ENCODE measurements at places on chromosomes 2 and 18.

DNA sequence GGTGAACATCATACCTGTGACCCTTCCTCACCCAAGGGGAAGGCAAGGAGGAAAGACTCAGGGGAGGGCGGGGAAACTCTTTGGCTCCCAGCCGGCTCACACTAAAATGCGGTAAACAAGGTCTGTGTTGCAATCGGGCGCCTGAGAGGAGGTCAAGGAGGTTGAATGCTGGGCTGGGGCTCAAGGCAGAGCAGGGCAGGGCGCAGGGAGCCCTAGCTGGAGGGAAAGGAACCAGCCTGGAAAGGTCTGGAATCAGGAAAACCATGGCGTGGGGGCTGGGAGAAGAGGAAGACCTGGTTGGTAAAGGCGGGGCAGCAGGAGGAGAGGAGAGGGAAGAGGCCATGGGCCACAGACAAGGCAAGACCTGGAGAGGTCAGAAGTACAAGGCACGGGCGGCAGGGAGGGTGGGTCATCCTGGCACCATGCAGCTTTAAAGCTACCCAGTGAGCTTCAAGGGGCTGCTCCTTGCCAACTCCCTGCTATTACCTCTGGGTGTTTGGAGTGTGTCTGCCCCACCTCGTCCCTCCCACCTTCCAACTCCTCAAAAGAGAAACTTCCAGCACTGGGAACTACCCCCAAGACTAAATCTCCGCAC, 4.8 kb upstream of the TMEM37 start:
- no peak for DNase-seq

- no peak for DNase-seq
Measured at GRCh38 chr2:15436195-15436594, 124.9 kb downstream of the NBAS start.

- DNase-seq: no peak
Measured at GRCh38 chr2:74427551-74427950, 6.0 kb downstream of the WDR54 start.

GRCh38 chr2:206193671-206194357, 34.1 kb downstream of the EEF1B2 start:
- no peak for DNase-seq

DNA sequence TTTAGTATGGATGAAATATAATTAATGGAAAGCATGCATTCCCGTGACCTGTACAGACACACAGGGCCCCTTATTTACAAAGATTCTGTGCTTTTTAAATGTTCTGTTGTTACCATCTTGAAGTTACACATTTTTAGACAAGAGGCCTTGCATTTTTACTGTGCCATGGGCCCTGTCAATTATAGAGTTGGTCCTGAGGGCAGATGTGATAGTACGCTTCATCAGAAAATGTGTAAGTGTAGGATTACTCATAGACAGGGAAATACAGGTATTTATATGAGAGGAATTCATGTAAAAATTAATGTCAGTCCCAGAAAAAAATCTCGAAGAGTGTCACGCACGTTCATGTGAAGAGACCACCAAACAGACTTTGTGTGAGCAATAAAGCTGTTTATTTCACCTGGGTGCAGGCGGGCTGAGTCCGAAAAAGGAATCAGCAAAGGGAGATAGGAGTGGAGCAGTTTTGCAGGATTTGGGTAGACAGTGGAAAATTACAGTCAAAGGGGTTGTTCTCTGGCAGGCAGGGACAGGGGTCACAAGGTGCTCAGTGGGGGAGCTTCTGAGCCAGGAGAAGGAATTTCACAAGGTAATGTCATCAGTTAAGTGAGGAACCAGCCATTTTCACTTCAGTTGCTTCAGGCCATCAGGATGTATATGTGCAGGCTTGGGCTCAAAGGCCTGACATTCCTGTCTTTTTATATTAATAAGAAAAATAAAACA, 12.2 kb upstream of the ALPK2 start:
- DNase-seq: no peak

DNA sequence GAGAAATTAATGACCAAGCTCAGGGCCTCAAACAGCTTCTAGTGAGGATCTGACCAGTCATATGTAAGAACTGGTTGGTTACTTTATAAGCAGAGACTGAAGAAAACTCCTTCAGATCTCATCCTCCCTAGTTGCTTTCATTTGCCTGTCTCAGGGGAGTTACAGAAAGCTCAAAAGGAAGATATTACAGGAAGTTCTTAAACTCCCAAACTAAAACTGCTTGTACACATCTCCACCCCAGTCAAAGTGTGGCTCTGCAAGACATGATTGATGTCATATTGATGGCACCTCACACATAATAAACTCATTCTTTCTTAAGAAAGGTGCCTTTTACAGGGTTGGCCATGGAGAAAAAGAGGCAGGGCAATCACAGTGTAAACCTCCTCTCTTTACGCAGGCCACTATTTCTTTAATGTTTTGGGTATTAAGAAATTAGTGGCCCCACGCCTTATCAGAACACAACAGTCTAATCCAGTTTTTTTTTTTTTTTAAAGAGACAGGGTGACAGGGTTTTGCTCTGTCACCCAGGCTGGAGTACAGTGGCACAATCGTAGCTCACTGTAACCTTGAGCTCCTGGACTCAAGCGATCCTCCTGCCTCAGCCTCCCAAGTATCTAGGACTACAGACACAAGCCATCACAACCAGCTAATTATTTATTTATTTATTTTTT, 62.6 kb upstream of the STK17B start:
- DNase-seq: no peak

GRCh38 chr18:48714873-48715272, 176.0 kb downstream of the CTIF start:
- DNase-seq: no peak

- no peak for DNase-seq
Measured at GRCh38 chr2:43622931-43623451, 14.1 kb upstream of the PLEKHH2 start.

DNA sequence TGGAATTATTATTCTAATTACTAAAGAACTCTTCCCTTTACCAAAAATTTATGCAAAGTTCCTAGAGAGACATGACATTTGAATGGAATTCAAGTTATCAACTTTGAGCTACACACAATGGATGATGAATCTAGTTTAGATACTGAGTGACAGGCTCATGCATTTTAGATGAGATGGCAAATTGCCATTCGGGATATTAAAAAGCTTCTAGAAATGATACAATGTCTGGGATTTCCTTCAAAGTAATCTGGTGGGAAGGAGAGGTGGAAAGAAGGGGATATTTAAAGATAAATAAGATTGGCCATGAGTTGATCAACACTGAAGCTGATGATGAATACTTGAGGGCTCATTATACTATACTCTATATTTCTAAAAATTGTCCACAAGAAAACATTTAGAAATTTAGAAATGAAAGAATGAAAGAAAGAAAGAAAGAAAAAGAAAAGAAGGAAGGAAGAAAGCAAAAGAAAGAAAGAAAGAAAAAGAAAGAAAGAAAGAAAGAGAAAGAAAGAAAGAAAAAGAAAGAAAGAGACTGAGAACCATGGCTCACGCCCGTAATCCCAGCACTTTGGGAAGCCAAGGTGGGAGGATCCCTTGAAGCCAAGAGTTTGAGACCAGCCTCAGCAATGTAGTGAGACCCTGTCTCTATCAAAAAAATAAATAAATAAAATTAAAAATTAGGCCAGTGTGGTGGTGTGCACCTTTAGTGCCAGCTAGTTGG, 62.6 kb upstream of the NEDD4L start:
- DNase-seq: no peak

DNA sequence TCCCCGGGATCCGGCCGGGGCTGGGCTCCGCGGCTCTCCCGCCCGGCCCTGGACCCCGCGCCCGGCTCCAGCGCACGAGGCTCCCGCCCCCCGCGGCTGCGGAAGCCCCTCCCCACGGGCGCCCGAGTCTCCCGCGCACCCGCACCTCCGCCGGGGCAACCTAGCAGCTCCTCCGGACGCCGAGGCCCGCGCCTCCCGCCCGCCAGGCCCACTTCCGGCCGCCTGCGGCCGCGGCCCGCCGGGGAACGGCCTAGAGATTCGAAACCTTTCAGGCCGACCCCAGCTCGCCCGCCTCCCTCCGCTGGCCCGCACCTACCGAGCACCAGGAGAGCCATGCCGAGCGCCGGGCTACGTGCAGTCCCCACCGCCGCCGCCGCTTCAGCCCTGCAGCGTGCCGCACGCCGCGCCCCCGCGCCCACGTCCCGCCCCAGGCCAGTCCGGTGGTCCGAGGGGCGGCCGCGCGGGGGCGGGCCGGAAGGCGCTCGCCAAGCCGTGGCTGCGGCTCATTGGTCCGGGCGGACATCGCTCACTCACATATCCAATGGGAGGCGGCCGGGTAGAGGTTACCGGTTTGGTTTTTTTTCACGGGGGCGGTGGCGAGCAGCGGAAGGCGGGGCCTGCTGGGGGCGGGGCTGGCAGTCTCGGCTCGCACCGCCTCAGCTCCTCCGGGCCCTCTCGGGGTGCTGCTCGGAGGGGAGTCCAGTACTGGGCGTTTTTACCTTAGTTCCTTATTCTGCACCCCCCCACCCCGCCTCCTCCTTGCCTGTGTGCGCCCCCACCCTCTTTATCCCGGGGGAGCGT, at the start of gene PDIA6:
PDIA6 (minus strand) TSS at position 424 of the 801 bp plus-strand sequence; CDS start at position 335, 89 bp downstream.
- DNase-seq: peak; percentile 93

- DNase-seq: no peak
Measured at GRCh38 chr18:24799176-24799575, 338.7 kb downstream of the HRH4 start.

- DNase-seq: no peak
Measured at GRCh38 chr2:17520761-17521160, 2.5 kb upstream of the RAD51AP2 start.

Data from NCI-H774 (cell line).